ENCODE measurements at places on chromosomes 11 and 22.

- no peak for DNase-seq
Observed at GRCh38 chr11:27977031-27977430, 130.9 kb downstream of the KIF18A start.

GRCh38 chr11:5967708-5968107 is 586 bp downstream of the OR56A5 start:
- no peak for DNase-seq

GRCh38 chr11:82790723-82791484 is 57.2 kb upstream of the FAM181B start:
- no peak for DNase-seq

GRCh38 chr11:85377901-85378300 is 249.2 kb downstream of the DLG2 start:
- DNase-seq: no peak

DNA sequence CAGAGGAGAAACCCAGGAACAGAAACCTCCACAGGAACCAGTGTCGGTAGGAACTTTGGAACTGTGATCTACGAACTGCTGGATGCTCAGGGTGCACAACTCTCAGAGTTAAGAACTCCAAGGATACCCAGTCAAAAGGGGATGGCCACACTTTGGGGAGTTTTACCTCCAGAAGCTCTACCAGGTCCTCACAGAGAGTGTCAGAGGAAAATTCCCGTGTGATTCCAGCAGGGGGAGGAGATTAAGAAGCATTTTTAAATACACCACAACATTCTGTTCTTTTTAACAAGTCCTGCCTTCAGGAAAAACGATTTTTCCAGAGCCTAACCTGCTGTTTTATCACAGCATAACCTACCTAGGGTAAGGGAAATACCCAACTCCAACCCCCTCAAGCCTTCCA is 104.0 kb downstream of the SOX6 start:
- no peak for DNase-seq

DNA sequence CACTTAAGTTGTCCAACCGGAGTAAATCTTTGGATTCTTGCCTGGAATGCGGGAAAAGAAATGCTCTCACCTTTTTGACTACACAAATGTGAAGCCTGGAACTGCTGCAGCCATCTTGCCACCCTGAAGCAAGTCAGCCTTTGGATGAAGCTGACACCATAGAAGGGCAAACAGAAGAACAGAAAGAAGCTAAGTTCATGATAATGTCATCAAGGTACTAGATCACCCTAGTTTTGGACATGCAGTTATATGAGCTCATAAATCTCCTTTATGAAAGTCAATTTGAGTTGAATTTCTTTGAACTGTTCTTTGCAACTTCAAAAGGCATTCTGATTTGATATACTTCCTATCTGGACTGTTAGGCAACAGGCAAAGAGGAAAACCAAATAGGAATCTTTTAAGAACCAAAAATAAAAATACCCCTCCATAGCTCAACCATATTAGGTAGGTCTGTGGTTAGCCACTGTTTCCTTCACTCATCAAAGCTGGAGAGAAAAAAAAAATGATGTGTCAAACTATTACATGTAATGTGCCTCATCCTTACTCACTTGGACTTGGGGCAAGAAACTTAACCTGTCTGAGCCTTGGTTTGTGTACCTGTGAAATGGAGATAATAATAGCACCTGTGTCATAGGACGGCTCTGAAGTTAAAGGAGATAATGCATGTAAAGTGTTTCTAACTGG is 91.9 kb downstream of the WT1 start:
- DNase-seq: no peak

DNA sequence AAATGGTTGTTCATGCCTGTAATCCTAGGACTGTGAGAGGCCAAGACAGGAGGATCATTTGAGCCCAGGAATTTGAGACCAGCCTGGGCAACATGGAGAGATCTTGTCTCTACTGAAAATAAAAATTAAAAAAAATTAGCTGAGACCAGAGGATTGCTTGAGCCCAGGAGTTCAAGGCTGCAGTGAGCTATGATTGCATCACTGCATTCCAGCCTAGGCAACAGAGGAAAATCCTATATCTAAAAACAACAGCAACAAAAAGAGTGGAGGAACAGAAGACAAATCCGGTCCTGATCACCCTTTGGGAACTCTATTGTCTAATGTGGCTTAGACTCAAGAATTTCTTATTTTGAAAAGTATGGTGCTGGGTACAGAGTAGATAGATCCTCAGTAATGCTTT is 17.3 kb downstream of the BARX2 start:
- no peak for DNase-seq

- DNase-seq: no peak
Observed at GRCh38 chr11:62737196-62737595, 8.9 kb downstream of the TTC9C start.

- DNase-seq: peak; percentile 34
Observed at GRCh38 chr22:46863794-46864193, 101.3 kb downstream of the TBC1D22A start.

DNA sequence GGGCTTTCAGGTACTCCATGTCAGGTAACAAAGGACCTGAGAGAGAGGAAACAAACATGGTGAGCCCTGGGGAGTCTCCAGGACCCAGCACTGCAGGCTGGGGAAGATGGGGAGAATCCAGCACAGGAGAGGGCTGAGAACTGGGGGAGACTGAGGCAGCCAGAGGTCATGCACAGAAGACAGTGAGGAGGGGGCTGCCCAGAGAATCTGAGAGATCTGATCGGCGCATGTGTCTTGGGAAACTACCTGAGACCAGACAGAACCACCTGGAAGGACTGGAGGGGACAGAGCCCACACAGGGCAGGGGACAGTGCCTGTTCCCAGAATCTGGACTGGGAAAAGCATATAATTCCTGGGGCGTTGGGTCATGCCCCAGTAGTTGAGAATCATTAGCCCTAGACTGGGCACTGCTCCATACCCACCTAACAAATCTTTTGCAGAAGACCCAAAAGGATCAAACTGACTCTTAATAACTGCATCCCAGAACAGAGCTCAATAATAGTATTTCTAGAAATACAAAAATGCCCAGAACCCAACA is 20.0 kb upstream of the COMT start:
- no peak for DNase-seq

DNA sequence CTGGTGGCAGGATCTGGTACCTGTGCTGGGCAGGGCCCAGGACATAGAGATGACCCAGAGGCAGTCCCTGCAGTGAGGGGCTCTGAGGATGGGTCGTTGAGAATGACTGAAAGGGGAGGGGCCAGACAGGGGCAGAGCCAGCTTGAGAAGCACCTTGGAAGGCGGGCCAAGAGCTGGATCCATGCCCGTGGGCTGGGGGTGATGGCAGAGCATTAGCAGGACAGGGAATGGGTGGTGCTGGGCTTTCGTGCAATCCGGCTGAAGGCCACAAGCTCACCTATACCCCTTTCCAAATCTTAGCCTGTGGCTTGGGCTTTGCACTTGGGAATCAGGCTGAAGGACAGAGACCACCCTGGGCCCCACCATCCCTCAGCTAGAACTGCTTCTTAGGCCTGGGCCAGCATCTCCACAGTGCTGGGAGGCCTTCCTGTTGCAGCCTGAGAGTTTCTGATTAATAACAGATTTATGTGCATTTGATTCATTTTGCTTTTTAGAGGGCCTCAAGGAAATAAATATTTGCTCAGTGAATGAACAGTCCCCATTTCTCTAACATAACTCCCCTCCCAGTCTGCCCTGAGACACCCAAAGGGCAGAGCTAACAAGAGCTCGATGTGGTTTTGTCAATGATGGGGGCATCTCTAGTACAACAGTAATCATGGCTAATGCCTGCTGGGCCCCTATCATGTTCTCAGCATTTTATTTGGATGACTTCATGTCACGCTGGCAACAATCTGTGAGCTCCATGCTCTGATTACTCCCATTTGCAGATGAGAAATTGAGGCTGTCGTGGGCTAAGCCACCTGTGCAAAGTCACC is 39.3 kb downstream of the RIBC2 start:
- DNase-seq: no peak

DNA sequence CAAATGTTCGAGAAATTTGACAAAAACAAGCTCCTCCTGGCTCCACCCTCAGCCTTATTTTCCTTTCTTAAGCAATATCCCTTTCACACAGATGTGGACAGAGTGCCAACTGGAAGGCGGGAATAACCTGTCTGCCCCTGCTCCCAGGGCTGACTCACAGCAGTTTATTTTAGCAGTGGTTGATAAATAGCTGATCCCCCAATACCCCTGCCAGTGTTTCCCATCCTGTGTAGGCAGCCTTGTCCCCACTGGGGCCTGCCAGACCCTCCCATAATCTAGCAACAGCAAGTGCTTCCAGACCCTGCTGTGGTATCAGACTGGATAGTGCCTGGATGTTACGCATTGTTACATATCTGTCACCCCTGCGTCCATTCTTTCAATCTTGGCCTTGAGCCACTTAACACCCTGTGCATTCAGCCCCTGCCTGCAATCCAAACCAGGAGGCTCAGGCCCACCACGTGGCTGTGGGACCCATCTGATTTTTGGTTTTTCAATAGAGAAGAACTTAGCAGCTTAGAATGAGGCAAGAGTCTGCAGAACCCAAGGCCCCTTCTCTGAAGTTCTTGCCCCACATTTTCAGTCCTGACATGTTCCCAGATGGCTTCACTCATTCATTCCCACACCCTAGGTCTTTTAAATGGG is 53.7 kb downstream of the PARVA start:
- no peak for DNase-seq

DNA sequence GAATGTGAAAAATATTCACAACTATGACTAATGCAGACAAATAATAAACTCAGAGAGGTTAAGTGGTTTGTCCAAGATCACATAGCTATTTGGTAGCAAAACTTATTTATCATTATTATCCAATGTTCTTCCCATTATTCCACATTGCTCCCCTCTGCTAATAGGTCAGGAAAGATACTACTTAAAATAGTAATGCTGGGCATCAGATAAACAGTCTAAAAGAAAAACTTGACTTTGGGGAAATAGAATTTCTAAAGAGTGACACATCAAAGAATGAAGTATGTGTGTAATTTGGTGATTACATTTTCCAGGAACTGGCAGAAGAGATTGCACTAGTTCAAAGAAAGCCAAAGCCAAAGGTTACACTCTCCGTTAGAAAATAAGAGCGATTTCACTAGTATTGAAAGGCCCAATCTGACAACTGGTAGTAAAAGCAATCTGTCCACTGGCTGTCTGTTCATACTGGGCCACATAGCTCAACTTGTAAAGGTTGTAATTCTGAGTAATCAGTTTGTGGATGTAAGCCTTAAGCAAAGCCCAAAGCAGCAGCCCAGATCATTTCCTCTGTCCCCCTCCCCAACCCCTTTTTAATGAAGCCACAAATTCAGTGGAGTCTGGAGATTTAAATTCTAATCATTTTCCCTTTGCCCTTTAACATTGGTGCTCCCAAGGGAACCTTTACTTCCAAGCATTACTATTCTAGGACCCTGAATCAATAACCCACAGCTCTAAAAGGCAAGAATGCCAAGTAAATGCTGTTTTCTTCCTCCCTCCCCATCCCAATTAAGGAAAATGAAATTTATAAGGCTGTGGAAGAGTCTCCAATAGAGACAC is 283.5 kb downstream of the TTC28 start:
- DNase-seq: no peak

GRCh38 chr11:123386796-123387510 is 43.1 kb upstream of the GRAMD1B start:
- DNase-seq: no peak

DNA sequence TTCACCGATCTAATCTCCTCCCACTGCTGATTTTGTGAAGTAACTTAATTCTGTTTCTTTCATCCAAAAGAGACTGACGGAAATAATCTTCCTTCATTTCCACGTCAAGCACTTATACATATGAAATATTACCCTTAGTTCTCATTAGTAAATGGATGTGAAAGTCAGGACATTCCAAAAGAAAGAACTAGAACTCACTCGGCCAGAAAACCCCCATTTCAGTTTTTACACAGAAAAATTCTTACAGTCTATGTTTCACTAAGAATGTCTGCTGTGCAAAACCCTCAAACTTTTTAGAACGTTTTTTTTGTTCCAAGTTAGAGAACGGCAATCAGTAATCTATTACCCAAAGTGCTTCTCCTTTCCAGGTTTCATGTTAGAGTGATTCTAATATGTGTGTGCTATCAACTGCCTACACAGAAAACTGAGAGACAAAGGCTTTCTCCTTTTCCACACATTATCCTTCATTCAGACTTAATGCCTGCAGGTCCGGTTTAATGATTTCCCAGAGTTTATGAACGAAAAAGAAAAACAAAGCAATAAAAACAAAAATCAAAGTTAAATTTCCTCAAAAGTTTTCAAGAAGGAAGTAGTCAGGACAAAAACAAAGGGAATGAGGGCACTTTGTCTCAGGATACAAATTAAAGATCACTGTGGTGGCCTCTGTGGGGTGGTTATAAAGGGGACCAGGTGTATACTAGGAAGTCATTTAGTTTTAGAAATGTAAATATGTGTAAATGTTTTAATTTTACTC is 11.3 kb upstream of the SESN3 start:
- DNase-seq: no peak

DNA sequence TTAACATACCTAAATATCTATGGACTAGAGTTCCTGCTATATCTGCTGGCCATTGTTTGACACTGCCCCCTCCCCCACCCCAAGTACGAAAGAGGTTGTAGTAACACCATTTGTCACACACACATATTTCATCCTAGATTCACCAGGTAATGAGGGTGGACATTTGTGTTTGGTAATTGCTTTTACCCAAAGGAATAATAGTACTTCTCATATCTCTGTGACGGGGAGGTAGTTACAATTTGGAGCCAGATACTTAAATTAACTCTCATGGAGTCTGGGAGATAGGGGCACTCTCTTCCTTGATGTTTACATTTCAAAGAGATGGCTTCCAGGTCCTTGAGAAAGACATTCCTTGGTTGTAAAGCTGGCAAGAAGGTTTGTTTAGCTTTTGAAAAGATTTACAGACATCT is 38.7 kb downstream of the REXO2 start:
- no peak for DNase-seq

- DNase-seq: no peak
Observed at GRCh38 chr11:96205460-96205809, 137.6 kb downstream of the MAML2 start.

DNA sequence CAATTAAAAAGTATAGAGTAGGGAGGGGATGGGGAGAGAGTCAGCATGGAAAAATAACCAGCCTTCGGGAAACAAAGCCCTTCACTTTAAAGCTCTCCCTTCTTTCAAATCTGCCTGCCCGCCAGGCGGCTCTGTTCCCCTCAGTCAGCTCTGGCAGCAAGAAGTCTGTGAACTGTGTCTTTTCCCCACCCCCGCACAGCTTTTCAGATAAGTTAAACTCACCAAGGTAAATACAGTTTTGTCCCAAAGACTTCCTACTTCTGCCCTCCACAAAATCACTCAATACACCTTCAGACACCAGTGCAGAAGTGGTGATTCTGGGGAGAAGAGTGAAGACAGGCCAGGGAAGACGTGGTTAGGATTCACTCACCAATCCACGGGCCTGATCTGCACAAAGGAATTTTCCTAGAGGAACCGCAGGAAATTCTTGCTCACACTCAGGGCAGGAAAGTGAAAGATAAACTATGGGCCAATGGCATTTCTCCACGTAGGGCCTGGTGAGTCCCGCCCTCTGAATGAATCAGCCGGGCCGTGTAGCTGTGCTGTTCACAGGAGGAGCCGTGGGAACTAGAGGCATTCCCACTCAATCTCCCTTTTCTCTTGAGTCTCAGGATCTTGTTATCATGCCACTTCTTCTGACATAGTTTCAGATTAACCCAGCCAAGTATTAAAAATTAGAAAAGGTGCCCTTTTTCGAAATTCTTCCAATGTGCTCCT is at the start of gene TRIM5:
TSS of gene TRIM5 (minus strand) at position 429 of the 717 bp plus-strand sequence. CDS start 4,897 bp downstream, outside the sequence.
- DNase-seq: peak; percentile 97

Data from vagina (tissue), 2 donors.